ENCODE measurements at places on chromosomes 11 and 22.

DNA sequence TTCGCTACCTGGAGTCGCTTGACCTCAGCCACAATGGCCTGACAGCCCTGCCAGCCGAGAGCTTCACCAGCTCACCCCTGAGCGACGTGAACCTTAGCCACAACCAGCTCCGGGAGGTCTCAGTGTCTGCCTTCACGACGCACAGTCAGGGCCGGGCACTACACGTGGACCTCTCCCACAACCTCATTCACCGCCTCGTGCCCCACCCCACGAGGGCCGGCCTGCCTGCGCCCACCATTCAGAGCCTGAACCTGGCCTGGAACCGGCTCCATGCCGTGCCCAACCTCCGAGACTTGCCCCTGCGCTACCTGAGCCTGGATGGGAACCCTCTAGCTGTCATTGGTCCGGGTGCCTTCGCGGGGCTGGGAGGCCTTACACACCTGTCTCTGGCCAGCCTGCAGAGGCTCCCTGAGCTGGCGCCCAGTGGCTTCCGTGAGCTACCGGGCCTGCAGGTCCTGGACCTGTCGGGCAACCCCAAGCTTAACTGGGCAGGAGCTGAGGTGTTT, 12.8 kb downstream of the TSKU start:
- no peak for ATAC-seq

- no peak for ATAC-seq
Observed at GRCh38 chr11:1544536-1544935, 27.5 kb downstream of the DUSP8 start.

GRCh38 chr22:23499845-23500500, 80.1 kb downstream of the IGLL1 start:
- ATAC-seq: no peak

- ATAC-seq: no peak
Observed at GRCh38 chr11:17613983-17614382, 66.9 kb downstream of the OTOG start.

DNA sequence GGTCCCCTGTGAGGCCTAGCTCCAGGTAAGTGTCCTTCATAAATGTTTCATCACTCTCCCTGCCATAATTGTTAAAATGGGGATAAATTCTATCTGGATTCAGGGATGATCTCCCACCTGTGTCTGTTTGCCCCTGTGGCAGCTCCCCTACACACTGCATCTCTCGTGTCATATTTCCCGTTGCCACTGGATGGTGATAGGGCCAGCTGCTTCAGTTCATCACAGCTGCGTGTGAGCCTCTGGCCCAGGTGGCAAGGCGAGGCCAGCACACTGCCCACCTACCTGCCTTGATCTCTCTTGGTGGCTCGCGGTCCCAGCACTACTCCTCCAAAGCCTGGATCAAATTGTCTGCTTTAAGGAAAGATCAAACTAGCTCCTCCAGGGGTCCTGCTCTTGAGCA, 187.4 kb downstream of the GRIK4 start:
- no peak for ATAC-seq

- peak; percentile 62 for ATAC-seq
Observed at GRCh38 chr11:47524291-47524874, 28.5 kb downstream of the CELF1 start.

DNA sequence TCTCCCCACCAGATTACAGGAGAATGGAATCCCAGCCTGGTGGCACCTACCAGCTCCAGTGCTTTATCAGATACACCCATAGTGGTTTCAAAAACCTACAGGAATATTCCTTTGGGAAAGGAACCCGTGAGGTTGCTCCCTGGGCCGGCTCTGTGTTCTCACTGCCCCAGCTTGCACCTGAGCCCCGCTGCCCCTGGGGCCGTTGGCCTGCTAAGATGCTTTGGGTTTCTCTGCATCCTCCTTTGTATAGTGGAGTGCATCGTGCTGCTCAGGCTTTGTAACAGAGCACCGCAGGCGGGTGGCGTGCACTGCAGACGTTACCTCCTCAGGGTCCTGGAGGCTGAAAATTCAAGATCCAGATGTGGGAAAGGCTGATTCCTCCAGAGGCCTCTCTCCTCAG, 414.1 kb downstream of the BRD1 start:
- no peak for ATAC-seq

- no peak for ATAC-seq
Observed at GRCh38 chr11:77156396-77157195, 28.6 kb downstream of the MYO7A start.

- ATAC-seq: no peak
Observed at GRCh38 chr11:131036514-131036913, 120.2 kb upstream of the SNX19 start.

Measured in stimulated activated memory B cell treated with anti-CD40 and anti-IgM and Interleukin-4, amounts not matched to agents 10 μg/mL and 1 μg/mL and 100 μg/mL, for 72 hours (primary cell).